NCI-H226 (cell line): ENCODE measurements at places on chromosomes 13 and 19.

- DNase-seq: peak; percentile 12
Observed at GRCh38 chr13:79781829-79782540, 301.0 kb downstream of the NDFIP2 start.

GRCh38 chr13:47932950-47933923 lies 67.8 kb downstream of the SUCLA2 start:
- no peak for DNase-seq

DNA sequence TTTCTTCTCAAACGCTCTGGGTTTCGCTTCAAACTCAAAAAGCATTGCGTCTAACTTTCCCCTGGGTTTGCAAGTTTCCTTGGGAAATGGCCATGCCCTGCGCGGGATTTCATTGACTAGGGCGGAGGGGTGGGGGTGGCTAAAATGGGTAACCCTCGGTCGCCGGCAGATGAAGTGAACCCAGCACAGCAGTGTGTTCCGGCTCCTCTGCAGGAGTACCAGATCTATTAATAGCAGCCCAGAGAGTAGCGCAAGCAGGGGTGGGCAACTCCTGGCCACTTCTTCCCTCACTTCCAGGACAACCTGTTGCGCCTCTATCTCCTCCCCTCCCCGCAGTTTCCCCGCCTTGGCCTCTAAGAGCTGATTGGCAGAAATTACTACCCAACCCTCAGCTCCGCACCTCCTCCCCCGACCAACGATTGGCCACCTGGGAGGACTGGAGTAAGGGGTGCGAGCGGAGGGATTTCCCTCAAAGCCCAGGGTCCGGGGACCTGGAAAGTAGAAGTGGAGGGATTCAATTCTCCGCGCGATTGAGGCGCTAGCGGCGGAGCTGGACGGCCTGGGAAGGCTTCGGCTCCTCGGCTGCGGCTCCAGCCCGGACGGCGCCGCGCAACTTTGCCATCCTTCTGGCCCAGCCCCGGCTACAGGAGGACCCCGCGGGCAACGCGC lies at the start of gene FREM2:
Gene FREM2 (plus strand): TSS at position 501 of the 669 bp plus-strand sequence. CDS start 268 bp downstream, outside the sequence.
- peak; percentile 69 for DNase-seq

GRCh38 chr13:99418103-99418842 lies 83.0 kb upstream of the TM9SF2 start:
- DNase-seq: no peak

- DNase-seq: no peak
Observed at GRCh38 chr19:2820112-2820702, 539 bp downstream of the ZNF554 start.

DNA sequence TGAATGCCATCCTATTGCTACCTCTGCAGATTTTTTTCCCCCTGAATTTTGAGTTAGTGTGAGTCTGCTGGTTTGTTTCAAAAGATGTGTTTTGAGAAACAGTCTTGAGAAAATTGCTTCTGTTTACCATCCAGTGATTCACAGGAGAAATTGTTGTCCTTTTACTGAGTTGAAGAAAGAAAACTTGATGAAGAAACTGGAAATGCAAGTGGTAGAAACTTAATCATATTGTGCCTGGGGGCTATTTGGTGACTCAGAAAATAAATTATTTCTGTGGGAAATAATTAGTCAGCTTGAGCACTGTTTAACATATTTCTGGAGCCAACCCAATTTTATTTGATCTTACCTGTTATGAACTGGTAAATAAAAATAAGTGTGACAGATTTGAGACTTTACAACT lies 35.4 kb downstream of the PAN3 start:
- DNase-seq: no peak

- no peak for DNase-seq
Observed at GRCh38 chr19:2207991-2208860, 27.9 kb downstream of the PLEKHJ1 start.

GRCh38 chr13:94115054-94115453 lies 364.4 kb downstream of the DCT start:
- DNase-seq: no peak
